Natural killer cell treated with Interleukin-12 subunit alpha and Interleukin-12 subunit beta and Interleukin-15 and Interleukin-18, amount 100 ng/mL, for 72 hours (primary cell): ENCODE measurements at places on chromosomes 16 and 17. TPM values are rescaled to one million over a fixed set of nuclear protein-coding genes. Genes with fewer than 3 reads are reported as not detected.

Gene RAB37
- total RNA-seq, result 1.3 TPM

DNA sequence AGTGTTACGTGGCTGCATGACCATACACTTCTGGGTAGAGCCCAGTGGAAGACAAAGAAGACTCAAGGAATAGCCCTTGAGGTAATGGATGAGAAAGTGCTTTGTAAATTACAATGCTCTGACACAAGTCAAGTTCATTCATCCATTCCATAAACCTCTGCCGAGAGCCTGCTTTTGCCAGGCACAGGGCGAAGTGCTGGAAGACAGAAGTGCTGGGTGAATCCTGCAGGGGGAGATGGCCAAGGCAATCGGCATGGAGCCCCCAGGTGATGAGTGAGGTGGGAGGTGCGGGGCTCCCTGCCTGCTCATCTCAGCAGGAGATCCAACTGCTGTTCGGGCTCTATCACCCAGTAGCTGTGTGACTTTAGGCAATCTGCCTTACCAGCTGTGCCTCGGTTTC, 2.8 kb upstream of the SOCS3 start:
- peaks cover 34% of the 10 kb centered on the region for H3K4me1 ChIP-seq
- H3K4me3 ChIP-seq, result no peak overlapping the region
- no peak for DNase-seq
- no peaks in the 10 kb centered on the region for H3K36me3 ChIP-seq
- H3K27me3 ChIP-seq, result no peaks in the 10 kb centered on the region
- no peak overlapping the region for H3K27ac ChIP-seq

DNA sequence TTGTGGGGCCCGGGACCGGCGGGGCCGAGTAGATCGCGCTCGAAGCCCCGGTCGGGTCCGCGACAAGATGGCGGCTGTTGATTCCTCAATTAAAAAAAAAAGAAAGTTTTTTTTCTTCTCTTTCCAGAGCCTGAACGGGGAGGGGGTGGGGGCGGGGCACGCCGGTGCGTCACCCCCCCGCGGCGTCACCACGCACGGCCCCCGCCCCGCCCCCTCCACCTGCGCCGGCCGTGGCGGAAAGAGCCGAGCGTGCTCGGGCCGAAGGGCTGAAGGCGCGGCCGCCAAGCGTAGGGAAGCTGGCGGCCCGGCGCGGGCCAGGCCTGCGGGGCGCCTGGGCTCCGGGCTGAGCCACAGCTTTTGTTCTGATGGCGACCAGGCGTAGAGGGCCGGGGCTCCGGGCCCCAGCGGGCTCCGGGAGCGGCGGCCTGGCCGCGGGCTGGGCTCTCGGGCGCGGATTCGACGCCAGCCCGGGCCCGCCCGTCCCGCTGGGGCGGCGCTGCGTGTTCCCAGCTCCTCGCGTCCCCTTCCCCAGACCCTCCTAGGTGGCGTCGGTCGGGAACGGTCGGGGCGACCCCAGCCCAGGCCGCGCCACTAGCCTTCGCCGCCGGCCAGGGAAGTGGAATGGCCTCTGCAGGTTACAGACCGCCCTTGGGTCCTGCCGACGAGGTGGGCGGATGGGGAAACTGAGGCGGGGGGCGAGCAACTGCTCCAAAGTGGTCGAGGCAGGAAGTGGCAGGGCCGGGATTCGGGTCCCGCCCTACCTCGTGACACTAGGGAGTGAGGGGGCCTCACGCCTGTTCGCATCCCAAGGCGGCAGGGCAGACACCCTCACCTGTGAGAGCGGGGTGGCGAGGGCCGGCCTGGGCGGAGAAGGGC, at the start of gene CREBBP:
Gene CREBBP (minus strand): TSS at position 91 of the 876 bp plus-strand sequence. CDS start 797 bp downstream, outside the sequence.
- peak within 1 kb of the TSS; percentile 98 for H3K4me3 ChIP-seq
- peak within 1 kb of the TSS; percentile 86 for H3K27ac ChIP-seq
- peak; percentile 89 for DNase-seq
- H3K4me1 ChIP-seq, result peaks cover 42% of the 10 kb centered on the region
- peaks cover 18% of the 10 kb centered on the region for H3K36me3 ChIP-seq

GRCh38 chr16:30491744-30492308, 19.3 kb downstream of the ITGAL start:
- peak overlapping the region; percentile 47 for H3K27ac ChIP-seq
- H3K36me3 ChIP-seq, result peaks cover 17% of the 10 kb centered on the region
- no peaks in the 10 kb centered on the region for H3K27me3 ChIP-seq
- peaks cover 40% of the 10 kb centered on the region for H3K4me1 ChIP-seq
- no peak overlapping the region for H3K4me3 ChIP-seq

GRCh38 chr16:20393801-20394577, 10.5 kb downstream of the PDILT start:
- no peaks in the 10 kb centered on the region for H3K36me3 ChIP-seq
- H3K4me3 ChIP-seq, result no peak overlapping the region
- H3K27ac ChIP-seq, result no peak overlapping the region
- no peaks in the 10 kb centered on the region for H3K4me1 ChIP-seq

DNA sequence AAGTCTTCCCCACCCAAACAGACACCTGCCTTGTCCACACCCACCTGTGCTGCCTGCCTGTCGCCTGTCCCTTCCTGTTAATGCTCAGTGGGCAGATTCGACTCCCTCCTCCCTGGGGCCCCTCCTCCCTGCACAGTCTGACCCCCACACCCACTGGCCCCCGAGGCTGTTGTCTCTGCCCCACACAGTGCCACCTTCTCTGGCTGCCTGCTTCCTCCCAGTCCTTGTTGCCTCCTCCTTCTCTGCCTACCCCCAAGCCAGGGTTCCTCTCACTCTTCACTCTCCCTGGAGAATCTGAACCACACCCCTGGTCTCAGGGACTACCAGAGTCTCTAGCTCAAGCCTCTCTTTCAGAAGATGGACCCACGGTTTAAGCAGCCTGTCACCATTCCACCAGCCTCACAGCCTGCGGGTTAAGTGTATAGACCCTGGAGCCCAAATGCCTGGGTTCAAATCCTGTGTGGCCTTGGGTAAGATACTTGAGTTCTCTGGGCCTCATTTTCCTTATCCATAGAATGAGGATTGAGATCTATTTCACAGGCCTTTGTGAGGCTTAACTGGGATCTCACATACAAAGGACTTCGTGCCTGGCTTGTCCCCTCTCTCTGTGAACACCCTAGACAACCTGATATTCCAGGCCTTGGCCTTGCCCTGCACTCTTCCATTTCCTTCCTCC, 3.8 kb upstream of the ARHGAP23 start:
- no peaks in the 10 kb centered on the region for H3K36me3 ChIP-seq
- H3K4me1 ChIP-seq, result peaks cover 8% of the 10 kb centered on the region
- H3K27ac ChIP-seq, result no peak overlapping the region
- peaks cover 32% of the 10 kb centered on the region for H3K27me3 ChIP-seq
- DNase-seq, result no peak
- no peak overlapping the region for H3K4me3 ChIP-seq
